ENCODE measurements at places on chromosomes 6 and 20. TPM values are rescaled to one million over a fixed set of nuclear protein-coding genes. Genes with fewer than 3 reads are reported as not detected.

The DPPA5 gene
- total RNA-seq, result not detected

The ASIP gene
- not detected for total RNA-seq

The HLA-DOB gene
- total RNA-seq, result 0.58 TPM

The DOK5 gene
- 1.9 TPM for total RNA-seq

The PACSIN1 gene
- total RNA-seq, result 0.07 TPM

The POLH gene
- total RNA-seq, result 57.8 TPM

The TXLNB gene
- not detected for total RNA-seq

The IYD gene
- not detected for total RNA-seq

DNA sequence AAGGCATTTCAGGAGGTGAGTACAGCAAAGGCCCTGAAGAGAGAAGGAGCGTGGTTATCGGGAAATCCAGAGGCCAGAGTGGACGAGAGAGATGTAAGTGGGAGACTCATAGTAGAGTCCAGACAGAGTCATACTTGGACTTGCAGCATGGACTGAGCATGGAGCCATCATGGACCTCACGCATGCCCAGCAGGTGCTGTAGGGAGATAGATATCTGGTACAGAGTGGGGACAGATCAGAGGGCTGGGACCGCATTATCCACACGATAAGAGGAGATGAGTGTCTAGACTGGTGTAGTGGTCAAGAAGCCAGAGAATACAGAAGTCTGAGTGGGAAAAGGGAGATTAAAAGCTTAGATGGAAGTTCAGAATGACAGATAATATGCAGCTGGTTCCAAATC is 127.0 kb downstream of the TBC1D7 start:
- DNase-seq, result no peak

- no peak for DNase-seq
These were observed 540.5 kb downstream of the BTBD3 start for GRCh38 chr20:12458241-12458640.

DNA sequence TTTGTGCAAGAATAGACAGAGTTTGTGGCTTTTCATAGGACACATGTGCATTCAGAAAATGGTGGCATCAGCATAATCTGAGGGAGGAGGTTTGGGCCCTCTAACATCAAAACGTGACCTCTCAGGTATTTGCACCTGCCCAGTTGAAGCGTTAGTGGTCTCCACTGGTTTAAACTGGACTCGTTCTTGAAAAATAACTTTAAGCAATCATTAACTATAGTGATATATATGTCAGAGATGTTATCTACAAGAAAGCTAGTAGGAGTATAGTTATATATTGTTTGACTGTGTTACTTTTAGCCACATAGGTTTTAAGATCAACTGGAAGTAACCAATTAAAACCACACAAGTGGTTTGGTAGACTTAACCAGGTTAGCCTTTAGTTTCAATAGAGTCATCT is 607.4 kb downstream of the MAFB start:
- no peak for DNase-seq

- no peak for DNase-seq
These were observed 3.0 kb downstream of the PPP1R14C start for GRCh38 chr6:150145830-150146229.

GRCh38 chr20:18624948-18625347 is 37.1 kb downstream of the DTD1 start:
- no peak for DNase-seq

DNA sequence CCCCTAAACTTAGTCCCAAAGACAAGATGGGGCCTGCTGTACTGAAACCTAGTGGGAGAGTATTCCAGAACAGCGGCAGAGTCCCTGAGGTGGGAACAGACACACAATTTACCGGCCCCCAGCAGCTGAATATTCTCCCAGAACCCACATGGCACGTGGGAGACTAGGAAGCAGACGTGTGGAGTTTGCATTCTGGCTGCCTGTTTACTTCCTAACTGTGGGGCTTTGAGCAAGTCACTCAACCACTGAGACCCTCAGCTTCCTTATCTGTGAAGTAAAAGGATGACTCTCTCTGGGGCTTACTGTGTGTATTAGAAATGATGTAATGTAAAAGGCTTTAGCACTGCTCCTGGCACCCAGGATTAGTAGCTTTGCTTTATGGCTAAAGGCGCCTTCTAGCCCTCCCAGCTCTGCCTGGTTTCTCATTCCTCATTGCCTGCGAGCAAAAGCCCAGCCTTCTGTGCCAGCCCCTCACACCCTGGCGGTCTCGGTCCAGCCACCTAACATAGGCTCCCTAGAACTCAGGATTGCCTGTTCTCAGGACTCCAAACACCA is 353.1 kb downstream of the CDC5L start:
- no peak for DNase-seq

- no peak for DNase-seq
These were observed 230.9 kb upstream of the DTNBP1 start for GRCh38 chr6:15893556-15894253.

- DNase-seq, result no peak
These were observed 163.4 kb upstream of the CEP162 start for GRCh38 chr6:84390851-84391250.

GRCh38 chr6:140744659-140745320 is 1370.3 kb upstream of the CITED2 start:
- peak; percentile 39 for DNase-seq

GRCh38 chr6:116667623-116668022 is 943 bp downstream of the ZUP1 start:
- DNase-seq, result no peak

- DNase-seq, result no peak
These were observed 157.7 kb downstream of the ZDHHC14 start for GRCh38 chr6:157538698-157539097.

DNA sequence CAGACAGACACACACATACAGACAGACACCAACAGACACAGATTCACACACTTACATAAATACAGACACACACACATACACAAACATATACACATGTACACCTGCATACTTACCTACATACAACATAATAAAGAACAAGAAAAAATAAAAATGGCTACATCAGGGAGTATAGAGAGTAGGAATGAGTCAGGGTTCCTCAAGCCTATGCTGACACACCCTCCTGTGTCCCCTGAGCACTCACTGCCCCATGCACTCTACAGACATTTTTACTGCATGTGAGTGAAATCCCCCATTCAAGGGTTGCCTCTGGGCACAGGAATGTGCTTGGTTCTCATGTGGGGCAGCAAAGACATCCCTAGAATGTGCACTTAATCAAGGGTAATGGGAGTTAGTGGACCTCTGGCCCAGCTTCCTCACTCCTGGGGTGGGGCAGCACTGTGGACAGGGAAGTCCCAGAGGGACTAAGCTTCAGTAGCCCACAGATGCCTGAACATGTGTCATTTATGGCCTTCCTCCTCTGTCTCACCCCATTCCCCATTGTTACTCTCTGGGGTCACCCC is 185.9 kb upstream of the FOXA2 start:
- no peak for DNase-seq

DNA sequence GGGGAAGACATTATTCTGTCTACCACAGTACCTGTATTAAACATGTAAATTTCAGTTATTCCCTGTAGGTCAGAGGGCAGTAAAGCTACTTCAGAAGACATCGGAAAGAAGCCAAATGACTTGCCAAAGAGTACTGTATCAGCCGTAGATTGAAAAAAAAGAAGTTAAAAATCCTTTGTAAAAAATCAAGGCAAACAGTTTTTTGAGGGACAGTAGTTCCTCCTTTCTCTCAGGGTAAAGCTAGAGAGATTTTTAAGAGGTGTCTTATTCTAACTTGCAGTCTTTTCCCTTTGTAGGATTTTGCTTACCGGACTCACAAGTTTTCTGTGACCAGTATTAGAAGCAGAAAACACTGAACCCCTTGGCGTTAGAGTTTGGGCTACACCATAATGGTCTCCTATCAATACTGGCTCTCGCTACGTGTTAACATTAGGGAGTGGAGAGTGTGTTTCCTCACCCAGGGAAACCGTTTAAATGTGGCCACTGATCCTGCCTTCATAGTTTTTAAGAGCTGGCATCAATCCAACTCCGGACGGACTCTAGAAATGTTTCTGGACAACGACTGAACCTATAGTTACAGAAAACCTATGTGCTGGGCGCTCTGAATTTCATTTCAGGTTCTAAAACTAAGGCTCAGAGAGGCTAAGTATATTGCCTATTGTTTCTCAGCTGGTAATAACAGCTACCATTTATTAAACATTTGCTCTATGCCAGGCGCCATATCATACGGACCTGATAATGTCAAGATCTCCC is 1.3 kb upstream of the ASXL1 start:
- no peak for DNase-seq

DNA sequence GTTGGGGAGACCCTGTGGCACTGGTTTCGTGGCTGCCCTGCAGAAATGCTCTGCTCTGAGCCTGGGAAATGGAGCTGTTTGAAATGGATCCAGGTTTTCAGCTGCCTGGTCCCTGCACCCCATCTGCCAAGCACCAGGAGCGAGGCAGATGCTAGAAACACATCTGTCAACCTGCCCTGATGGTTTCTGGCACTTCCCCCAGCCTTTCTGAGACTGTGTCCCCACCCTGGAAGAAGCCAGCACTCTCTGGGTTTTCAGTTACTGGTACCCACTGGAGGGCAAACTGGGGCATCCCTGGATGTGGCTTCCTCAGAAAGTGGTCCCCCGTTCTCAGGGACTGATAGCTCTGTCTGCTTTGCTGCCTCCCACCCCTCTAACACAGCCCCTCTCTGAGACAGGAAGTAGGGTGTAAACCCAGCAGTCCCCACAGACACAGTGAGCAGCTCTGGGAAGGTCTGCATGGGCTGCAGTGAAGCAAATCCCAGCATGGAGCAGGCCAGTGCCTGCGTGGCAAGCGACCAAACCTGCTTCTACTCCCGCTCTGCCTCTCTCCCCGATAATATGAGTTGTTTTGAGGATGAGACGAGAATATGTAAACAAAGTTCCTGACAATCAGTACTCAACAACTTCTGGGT is 54.2 kb upstream of the MAFB start:
- no peak for DNase-seq

DNA sequence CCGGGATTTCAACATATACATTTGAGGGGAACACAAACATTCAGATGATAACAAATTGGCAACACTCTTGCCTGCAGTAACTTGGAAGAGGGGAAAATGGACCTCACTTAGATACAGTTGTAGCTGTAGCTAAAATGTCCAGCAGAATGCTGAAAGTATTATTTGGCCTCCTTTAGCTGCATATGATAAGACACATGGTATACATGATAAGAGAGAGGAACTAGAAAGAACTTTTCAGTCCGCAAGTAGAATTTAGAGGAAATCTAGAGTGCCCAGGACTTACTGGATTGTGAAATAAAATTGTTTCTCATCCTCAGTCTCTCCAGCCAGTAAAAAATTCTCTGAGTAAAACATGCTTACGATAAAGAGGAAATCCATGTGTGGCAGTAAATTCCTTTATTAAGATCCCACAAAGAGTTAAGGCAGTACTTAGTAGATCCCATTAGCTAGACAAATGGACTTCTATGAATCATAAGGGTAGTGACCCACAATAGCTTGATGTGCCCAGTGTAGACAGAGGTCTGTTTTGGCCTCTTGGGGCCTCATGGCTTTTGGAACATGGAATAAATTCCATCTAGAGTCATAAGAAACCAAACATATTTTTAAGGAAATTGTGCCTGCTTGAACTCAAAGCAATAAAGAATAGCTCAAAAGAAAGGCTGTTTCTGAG is 87.9 kb upstream of the RBM24 start:
- no peak for DNase-seq

DNA sequence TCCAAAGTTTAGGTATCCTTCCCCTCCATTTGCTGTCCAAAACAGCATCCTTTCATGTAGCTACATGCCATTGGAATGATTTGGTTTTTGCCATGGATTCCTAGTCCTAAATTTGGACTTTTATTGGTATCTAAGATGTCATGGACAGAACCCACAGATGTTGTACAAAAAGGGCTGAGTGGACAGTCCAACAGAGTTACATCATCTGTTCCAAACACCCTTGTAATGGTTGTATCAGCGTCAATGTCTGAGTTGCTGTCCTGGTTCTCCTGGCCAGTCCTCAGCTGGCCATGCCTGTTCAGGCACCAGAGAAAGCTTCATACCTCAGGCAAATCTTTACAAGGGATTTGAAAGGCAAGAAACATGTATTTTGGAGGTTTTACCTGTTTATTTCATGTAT is 191.3 kb downstream of the ESR1 start:
- DNase-seq, result no peak

DNA sequence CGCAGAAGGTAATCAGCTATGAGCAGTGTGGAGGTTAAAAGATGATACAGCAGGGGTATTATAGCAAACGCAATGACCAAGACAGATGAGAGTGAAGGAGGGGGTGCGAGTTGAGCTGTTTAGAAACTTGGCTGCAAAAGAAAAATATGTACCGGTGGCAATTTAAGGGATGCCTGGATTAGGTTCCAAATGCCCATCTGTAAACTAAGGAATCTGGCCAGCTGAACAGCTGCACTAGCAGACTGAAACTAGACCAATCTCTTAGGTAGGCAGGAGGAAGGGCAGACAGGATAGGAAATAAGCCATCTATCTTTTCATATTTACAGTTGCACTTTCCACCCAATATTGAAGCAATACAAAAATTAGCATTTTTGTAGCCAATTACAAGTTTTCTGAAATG is 407.6 kb downstream of the HTR1B start:
- no peak for DNase-seq

DNA sequence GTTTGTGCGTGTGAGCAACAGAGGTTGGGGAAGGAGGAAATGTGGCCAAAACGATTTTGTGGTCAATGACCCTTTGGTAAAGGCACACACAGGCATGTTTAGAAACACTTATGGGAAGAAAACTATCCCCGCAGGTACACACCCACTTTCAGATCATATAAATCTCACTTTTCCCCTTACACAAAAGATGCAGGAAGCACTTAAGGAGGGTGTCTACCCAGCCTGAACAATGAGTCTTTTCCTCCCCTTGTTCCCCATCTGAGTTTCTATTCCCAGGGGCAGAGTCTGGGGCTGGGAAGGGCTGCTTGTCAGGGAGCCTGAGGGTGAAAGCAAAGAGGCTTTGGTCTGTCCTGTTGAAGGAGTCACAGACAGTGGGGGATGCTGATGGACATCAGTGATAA is 193.2 kb upstream of the SALL4 start:
- no peak for DNase-seq

DNA sequence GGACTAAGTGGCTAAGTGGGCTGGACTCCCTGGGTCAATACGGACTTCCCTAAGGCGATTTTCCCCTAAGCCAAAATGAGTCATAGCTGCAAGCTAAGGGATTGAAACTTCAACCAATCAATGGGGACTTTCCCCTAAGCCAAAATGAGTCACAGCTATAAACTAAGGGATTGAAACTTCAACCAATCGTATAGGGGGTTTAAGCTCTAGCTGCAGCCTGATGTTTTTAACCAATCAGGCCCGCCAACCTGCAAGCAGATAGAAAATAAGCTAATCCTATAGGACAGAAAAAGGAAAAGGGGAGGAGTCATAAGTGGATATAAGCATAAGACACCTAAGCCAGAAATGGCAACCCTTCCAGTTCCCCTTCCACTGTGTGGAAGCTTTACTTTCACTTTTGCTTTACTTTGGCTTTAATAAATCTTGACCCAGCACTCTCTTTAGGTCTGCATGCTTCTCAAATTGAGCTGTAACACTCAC is 655.0 kb upstream of the HS3ST5 start:
- no peak for DNase-seq

GRCh38 chr20:13199279-13199678 is 21.8 kb upstream of the ISM1 start:
- DNase-seq, result no peak

All from epithelial cell of proximal tubule (primary cell).